ENCODE measurements at places on chromosomes 4 and X.
A peak's percentile ranks its signal among the peaks of the same experiment; 100 is the strongest.

GRCh38 chrX:34218063-34218462, 85.9 kb upstream of the FAM47A start:
- no peak for DNase-seq

DNA sequence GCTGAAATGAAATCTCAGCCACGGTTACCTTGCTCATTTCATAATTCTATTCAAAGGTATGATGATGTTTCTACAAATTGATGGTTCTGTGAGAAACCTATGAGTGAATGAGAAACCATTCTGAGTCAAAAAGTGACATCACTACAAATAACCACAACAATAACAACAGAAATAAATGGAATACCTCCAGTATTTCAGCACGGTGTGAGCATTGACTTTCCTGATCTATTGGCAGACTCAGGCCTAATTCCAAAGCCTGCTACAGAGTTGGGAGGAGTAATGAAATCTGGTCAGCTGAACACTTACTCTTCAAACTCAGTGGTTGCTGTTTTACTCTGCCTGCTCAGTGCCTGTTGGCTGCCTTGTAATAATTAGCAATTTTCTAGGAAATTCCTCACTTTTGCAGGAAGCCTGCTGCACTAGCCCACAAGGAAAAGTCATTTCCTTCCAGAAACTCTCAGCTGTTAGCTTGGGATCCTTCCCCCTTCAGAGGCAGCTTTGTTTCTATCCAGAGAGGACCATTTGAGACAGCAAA, 18.8 kb upstream of the SYNPO2 start:
- DNase-seq: no peak

DNA sequence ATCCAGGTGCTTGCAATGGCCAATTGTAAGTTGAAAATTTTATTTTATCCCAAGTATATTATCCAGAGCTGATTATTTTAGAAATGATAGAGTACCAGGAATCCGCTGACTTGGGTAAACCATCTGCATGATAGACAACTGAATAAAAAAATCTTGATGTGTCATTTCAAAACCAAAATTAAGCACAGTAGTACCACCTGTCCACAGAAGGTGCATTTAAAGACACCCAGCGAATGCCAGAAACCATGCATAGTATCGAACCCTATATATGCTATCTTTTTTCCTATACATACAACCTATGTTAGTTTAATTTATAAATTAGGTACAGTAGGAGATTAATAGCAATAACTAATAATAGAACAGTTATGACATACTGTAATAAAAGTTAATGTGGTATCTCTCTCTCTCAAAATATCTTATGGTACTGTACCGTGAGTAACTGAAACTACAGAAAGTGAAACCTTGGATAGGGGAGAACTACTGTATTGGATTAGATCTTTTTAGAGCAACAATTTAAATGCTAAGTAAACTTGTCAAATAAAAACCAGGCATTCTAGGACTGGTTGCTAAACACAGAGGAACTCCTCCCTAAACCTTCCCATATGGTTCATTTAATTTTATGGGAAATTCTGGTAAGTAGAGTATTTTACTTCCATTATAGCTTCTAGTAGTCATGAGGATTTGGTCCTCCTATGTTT, 6.2 kb downstream of the NEIL3 start:
- DNase-seq: no peak

DNA sequence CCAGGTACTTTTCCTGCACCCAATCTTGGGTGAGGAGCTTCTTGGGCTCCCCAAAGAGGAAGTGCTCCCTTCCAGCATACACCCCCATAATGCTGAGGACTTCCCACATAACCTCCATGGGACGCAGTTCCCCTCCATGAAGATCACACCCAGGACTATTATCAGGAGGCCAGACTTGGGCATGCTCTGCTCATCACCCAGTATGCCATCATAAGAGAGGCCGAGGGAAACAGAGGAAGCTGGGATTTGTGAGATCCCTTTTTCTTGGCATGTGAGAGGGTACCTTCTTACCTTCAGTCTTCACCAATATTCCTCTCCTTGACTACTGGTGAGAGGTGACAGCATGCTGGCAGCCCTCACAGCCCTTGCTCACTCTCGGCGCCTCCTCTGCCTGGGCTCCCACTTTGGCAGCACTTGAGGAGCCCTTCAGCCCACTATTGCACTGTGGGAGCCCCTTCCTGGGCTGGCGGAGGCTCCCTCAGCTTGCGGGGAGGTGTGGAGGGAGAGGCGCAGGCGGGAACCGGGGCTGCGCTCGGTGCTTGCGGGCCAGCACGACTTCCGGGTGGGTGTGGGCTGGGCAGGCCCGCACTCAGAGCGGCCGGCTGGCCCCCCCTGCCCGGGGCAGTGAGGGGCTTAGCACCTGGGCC, 15.7 kb upstream of the HSFX1 start:
- DNase-seq: no peak

GRCh38 chrX:48694776-48695533, 1.6 kb upstream of the SUV39H1 start:
- no peak for DNase-seq

GRCh38 chrX:132119283-132119682, 8.5 kb downstream of the FRMD7 start:
- peak; percentile 65 for DNase-seq

GRCh38 chrX:40809210-40809609, 73.9 kb upstream of the MED14 start:
- DNase-seq: no peak

DNA sequence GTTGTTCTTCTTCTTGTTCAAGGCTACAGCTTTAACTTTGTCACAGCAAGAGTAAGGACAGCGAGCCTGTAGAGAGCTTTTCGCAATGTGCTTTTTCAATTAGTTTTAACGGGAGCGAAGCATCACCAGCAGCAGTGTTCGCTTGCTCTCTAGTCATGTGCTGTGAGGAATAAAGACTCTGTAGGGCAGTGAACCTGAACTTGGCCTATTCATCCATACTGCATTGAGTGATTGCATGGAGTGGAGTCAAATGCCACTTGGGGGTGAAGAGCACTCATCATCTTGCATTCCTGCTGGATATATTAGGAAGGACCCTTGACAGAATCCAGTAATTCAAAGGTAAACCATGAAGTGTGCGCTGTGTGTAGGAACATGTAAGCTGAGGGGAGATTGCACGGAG, 240.0 kb downstream of the FRMPD4 start:
- no peak for DNase-seq

GRCh38 chr4:20260821-20261220, 9.1 kb downstream of the SLIT2 start:
- no peak for DNase-seq

DNA sequence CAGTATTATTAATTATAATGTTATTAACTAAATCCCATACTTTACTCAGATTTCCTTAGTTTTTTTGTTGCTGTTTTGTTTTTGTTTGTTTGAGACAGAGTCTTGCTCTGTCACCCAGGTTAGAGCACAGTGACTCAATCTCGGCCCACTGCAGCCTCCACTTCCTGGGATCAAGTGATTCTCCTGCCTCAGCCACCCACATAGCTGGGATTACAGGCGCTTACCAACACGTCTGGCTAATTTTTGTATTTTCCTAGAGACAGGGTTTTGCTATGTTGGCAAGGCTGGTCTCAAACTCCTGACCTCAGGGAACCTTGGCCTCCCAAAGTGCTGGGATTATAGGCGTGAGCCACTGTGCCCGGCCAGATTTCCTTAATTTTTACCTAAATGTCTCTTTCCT, 72.2 kb downstream of the ANAPC4 start:
- no peak for DNase-seq

GRCh38 chr4:76616526-76616925, 181.5 kb downstream of the SHROOM3 start:
- no peak for DNase-seq

GRCh38 chrX:109384699-109385098, 97.2 kb downstream of the GUCY2F start:
- DNase-seq: peak; percentile 65

- DNase-seq: no peak
Measured at GRCh38 chrX:131330735-131331134, 41.6 kb upstream of the IGSF1 start.

GRCh38 chrX:38651625-38652601, 90.6 kb downstream of the TSPAN7 start:
- no peak for DNase-seq

GRCh38 chr4:3491681-3492405, 28.7 kb downstream of the DOK7 start:
- DNase-seq: no peak

DNA sequence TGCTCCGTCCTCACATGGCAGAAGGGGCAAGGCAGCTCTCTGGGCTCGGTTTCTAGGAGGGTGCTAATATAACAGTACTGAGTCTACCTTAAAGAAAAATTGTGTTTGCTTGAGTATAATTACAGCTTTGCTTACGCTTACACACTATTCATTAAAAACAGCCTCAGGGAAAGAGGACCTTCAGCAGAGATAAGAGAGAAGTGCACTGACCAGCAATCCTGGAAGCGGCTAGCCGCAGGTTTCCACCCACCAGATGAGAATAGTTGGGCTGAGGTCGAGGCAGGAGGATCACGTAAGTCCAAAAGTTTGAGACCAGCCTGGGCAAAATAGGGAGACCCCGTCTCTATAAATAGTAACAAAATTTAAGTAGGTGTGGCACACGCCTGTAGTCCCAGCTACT, 15.2 kb upstream of the MRFAP1 start:
- no peak for DNase-seq

- no peak for DNase-seq
Measured at GRCh38 chr4:3640587-3640962, 108.4 kb upstream of the LRPAP1 start.

DNA sequence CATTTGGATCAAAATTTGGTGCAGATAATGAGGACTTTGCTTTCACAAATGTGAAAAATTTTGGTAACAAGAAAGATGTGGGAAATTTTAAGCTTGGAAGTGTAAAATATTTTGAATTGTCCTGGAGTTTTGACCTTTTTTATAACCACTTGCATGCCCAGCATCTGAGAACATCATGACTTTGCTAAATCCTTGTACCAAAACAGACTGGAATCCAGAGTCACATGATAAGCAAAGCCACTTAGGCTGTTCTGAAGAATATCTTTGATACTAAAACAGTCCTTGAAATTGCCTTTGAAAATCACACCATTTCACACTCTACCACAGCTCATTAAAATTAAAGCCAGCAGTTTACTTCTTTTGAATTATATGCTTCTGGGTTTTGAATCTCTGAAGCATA, 2.5 kb upstream of the PPM1K start:
- DNase-seq: no peak
